GM12878 (cell line): ENCODE measurements at places on chromosomes 11 and 22. TPM values are rescaled to one million over a fixed set of nuclear protein-coding genes. Genes with fewer than 3 reads are reported as not detected.

Gene KCNJ1
- not detected in 2 replicates for polyA plus RNA-seq

Gene KCNK4
- polyA plus RNA-seq, result not detected in 2 replicates

Gene ISX
- 0.28 and 0.68 TPM in 2 replicates for polyA plus RNA-seq

Gene FGF3
- polyA plus RNA-seq, result not detected in 2 replicates

Gene CCDC116
- 0.14 TPM in 1 of 2 replicates, not detected in the other for polyA plus RNA-seq

Gene KIF18A
- 21.4 and 25.6 TPM in 2 replicates for polyA plus RNA-seq

Gene ART5
- polyA plus RNA-seq, result not detected in 2 replicates

Gene DDT
- polyA plus RNA-seq, result 227 and 249 TPM in 2 replicates

Gene PKNOX2
- polyA plus RNA-seq, result not detected in 2 replicates

Gene CFAP300
- not detected in 2 replicates for polyA plus RNA-seq

Gene NRIP3
- 0.28 TPM in 1 of 2 replicates, not detected in the other for polyA plus RNA-seq

Gene ABCC8
- not detected in 2 replicates for polyA plus RNA-seq

Gene SYCE3
- 0.43 TPM in 1 of 2 replicates, not detected in the other for polyA plus RNA-seq
